ENCODE measurements at places on chromosomes 13 and 19.
A peak's percentile ranks its signal among the peaks of the same experiment; 100 is the strongest.

DNA sequence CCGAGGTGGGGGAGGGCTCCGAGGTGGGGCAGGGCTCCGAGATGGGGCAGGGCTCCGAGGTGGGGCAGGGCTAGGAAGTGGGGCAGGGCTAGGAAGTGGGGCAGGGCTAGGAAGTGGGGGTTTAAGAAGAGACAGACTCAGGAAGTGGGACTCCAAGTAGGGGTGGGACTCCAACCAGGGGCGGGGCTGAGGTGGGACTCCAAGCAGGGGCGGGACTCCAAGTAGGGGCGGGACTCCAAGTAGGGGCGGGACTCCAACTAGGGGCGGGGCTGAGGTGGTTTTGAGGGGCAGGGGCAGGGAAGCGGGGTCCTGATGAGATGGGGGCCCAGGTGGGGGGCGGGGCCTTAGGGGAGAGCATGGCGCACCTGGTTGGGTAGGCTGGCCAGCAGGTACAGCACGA lies 13.6 kb downstream of the CFD start:
- peak; percentile 37 for DNase-seq

GRCh38 chr19:3366753-3367627 lies 607 bp downstream of the NFIC start:
- peak; percentile 44 for DNase-seq

GRCh38 chr19:38931521-38931793 lies 713 bp downstream of the MRPS12 start:
- DNase-seq = no peak

DNA sequence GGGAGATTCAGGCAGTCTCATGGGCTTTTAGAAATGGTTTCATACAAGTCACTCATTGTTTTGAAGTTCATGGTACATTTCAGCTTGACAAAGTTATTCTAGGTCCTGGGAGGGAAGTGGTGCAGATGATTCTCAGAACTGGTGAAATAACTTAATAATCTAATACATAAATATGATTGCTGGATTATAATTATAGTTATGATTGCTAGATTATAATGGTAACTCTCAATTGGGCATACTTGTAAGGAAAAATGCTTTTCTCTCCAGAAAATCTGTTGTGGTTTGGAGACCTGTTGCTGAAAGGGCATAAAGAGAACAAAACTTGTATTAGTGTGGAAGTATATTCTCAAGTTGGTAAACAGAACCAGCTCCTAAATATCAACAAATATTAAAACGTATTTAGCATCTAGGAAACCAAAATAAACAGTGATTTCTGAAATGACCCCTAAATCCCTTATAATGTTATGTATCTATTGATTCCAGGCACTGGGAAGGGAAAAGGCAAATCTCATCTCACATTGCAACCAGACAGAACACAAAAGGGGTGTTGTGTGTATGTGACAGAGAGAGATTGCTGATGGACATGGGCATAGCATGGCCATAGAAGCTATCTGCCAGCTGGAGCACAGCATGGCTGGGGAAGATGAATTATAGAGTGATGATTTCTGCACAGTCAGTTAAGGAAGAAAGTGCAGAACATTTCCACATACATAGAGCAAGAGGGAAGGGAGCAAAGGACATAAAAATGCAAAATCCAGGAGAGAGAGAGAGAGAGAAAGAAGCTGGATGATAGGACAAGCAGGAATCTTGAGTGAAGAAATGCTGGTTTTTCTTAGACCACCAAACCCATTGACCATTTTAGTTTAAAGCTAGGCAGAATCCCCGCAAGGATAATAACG lies 87.1 kb upstream of the FRY start:
- DNase-seq = no peak

GRCh38 chr13:85411591-85411990 lies 387.6 kb downstream of the SLITRK6 start:
- no peak for DNase-seq

- peak; percentile 5 for DNase-seq
Observed at GRCh38 chr13:72808917-72809500, 27.1 kb downstream of the PIBF1 start.

- peak; percentile 39 for DNase-seq
Observed at GRCh38 chr19:18223860-18224524, 2.2 kb downstream of the PDE4C start.

DNA sequence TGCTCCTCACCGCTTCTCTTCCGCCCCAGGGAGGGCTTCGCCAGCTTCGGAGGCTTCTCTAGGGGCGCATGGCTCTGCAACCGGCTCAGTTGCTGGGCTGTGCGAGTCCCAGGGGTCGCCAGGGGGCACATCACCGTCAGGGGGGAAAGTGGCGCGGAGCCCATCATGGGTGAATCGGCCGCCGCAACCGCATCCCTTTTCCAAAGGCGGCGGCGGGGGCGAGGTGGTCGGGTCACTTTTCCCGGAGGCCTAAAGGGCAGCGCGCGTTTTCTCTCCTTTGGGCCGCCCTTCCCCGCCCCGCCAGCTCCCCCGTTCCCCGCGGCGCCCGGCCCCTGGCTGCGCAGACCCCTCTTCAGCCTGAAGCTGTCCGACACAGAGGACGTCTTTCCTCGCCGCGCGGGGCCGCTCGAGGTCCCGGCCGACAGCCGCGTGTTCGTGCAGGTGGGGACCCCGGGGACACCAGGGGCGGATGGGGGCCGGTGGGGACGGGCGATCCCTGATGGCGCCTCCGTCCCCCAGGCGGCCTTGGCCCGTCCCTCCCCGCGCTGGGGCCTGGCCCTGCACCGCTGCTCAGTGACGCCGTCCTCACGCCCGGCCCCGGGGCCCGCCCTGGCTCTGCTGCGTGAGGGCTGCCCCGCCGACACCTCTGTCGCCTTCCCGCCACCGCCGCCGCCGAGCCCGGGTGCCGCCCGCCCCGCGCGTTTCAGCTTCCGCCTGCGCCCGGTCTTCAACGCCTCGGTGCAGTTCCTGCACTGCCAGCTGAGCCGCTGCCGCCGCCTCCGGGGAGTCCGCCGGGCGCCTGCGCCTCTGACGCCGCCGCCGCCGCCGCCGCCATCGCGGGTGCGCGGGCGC lies 1.7 kb downstream of the TGFBR3L start:
- DNase-seq = peak; percentile 51

- DNase-seq = no peak
Observed at GRCh38 chr13:23644126-23644419, 73.9 kb downstream of the TNFRSF19 start.

DNA sequence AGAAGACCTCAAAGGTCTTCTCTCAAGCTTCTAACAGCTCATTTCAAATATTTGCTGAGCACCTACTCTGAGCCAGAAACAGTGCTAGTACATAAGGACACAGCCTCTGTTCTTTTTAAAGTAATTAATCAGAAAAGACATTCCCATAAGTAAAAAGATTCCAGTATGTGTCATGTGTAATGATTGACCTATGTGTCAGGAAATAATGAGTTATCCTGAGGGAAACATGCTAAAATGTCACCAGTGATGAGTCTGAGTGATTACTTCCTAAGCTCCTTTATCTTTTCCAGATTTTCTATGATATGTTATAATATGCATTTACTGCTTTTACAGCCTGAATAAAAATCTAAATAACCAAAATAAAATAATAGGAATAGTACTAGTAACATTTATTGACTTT lies 107.6 kb downstream of the SLC25A15 start:
- DNase-seq = no peak

DNA sequence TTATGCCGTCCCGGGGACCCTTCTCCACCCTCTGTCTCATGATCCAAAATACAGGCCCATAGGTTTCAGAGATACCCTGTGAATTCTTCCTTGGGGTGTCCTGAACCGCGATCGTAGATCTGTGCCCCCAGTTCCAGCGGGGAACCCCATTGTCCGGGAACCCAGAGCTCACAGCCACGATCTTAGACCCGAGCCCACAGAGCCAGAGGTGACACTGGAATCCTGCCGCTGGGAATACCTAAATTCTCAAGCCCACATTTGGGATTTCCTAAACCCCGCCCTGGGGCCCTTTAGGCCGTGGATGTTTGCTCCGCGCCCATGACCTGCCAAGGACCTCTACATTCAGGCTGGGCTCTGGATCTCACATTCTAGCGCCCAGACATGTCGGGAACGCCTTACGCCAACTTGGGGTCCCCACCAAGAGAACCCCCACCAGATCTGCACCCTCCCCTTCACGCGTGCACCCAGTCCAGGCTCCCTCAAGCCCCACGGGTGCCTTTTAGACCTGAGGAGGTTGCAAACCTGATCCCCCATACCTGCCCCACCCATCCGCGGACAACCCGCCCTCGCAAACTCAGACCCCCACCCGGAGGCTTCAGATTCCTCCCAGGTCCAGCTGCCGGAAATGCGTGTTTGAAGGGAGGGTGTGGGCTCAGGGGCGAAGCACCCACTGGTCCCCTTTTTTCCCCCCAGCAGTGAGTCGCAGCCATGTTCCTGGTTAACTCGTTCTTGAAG lies 605 bp downstream of the CAPNS1 start:
- DNase-seq = peak; percentile 73

- DNase-seq = no peak
Observed at GRCh38 chr13:51525567-51526167, 58.6 kb upstream of the WDFY2 start.

- DNase-seq = no peak
Observed at GRCh38 chr13:25151626-25152195, 20.4 kb downstream of the AMER2 start.

- no peak for DNase-seq
Observed at GRCh38 chr13:93412676-93413075, 186.1 kb downstream of the GPC6 start.

DNA sequence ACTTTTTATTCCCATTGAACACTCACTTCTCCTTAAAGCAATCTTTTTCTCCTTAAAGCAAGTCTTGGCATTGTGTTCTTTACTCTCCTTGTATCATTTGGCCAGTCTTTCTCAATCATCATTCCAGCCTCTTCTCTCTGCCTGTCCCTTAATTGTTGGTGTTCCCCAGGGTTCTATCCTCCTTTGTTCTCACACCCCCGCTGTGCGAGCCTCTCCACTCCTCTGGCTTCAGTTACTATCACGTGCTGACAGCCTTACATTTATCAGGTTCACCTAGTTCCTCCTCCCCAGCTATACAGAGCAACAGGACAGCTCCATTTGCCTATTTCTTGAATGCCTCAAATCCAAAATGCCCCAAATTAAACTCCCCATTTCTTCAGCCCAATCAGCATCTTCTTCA lies 24.6 kb downstream of the CYSLTR2 start:
- no peak for DNase-seq

- DNase-seq = no peak
Observed at GRCh38 chr13:111129465-111130115, 14.5 kb downstream of the ARHGEF7 start.

GRCh38 chr13:30776661-30777060 lies 41.3 kb downstream of the ALOX5AP start:
- DNase-seq = no peak

- DNase-seq = no peak
Observed at GRCh38 chr13:34340534-34340933, 522.6 kb downstream of the RFC3 start.

- DNase-seq = no peak
Observed at GRCh38 chr19:17560205-17560595, 4.8 kb downstream of the COLGALT1 start.

DNA sequence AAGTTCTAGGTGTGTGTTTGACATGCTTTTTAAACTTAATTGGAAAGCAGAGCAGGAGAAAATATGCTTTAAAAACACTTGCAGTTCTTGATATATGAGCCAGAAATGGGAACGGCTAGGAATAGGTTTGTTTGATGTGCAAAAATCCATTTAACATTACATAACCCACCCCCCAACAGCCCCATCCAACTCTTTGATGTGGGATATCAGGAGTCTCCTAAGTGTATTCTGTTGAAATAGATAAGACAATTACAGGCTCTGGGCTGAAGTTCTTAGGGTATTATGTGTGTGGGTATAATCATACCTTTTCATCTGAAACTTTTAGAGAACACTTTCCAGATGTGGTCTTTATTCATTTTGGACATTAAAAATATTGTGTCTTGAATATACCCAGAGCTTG lies 240.4 kb upstream of the CSNK1A1L start:
- DNase-seq = no peak

GRCh38 chr19:38842439-38843174 lies 7.2 kb downstream of the HNRNPL start:
- DNase-seq = no peak

- DNase-seq = no peak
Observed at GRCh38 chr19:18270326-18270725, 3.9 kb downstream of the IQCN start.

GRCh38 chr19:33552191-33552927 lies 30.8 kb upstream of the PEPD start:
- no peak for DNase-seq

GRCh38 chr13:100124265-100124664 lies 35.4 kb downstream of the PCCA start:
- no peak for DNase-seq

Measured in NCI-H2171 treated with DMSO at 0.1 percent for 48 hours (cell line).